Forelimb muscle (tissue), 1 donor: ENCODE measurements at places on chromosomes 2 and 18.

DNA sequence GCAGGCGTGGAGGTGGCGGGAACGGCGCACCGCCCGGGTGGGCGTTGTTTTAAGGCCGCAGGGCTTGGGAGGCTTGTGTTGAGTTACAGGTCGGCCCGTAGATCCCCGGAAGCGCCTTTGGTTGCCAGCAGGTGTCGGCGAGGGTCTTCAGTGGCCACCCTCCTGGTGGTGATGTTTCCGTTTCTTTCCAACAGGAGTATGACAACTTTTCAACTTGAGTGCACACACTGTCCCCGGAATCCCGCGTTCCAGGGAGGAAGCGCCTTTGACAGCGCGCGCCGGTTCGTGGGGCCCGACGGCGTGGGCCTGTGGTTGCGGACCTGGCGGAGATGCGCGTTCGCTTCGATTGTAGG, 1.0 kb upstream of the HDAC4 start:
- DNase-seq: peak; percentile 17

DNA sequence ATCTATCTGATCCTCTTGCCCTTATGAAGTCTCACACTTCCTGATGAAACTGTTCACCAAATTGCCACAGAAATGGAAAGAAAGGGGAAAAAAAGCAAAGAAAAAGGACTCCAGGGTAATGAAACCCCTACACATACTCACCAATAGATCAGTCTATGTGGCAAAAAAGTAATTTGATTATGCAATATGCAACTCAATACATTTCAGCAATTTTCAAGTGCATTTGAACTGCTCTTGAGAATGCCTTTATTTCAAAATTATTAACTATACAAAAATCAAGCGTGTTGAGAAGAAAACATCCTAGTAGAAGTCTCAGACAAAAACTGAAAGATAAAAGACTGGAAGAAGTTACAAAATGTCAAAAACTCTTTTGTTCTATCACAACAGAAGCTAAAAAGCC, 32.2 kb upstream of the PTPN4 start:
- DNase-seq: no peak

DNA sequence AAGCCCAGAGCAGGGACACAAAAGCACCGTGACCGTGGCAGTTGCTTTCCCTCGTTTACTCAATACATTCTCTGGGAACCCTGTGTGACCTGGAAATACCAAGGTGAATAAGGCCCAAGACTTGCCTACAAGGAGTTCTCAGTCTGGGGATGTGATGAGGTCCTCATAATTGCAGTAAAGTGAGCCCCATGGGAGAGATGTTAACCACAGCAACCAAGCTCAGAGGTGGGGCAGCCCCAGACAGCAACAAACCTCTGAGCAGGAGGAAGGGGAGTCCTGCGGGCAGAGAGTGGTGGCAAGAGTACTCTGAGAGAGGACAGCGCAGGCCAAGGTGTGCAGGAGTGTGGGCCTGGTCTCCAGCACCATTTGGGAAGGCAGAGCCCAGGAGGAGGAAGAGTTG, 91.6 kb downstream of the TTC32 start:
- DNase-seq: no peak

DNA sequence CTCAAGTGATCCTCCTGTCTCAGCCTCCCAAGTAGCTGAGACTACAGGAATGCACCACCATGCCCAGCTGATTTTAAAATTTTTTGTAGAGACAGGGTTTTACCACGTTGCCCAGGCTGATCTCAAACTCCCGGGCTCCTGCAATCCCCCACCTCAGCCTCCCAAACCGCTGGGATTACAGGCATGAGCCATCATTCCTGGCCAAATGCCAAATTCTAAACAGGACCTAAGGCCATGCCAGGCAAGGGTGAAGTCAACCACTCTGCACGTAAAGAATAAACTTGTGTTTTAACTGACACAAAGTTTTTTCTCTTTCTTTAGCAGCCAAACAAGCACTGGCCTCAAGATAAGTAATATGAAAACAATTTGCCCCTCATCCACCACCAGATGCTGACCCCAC, 37.4 kb upstream of the SATB2 start:
- DNase-seq: no peak

DNA sequence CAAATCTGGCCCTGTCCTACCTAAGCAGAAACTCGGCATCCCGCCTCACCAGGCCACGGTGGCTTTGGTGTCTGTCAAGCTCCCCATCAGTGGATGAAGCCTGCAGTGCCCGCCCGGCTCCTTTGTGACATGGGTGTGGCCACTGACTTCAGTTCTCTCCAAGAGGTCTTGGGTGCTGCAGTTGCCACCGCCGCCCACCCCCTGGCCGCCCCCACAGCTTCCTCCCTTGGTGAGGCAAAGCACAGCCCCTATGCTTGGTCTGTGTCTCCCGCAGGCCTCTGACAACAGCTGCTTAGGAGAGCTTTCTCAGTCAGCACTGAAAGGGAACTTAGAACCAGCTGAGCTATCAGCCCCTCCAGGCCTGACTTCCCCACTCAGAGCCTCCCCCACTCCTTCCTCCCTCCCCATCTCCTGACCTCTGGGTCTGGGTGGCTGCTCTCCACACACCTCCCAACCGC, 22.9 kb upstream of the GPR55 start:
- DNase-seq: no peak

DNA sequence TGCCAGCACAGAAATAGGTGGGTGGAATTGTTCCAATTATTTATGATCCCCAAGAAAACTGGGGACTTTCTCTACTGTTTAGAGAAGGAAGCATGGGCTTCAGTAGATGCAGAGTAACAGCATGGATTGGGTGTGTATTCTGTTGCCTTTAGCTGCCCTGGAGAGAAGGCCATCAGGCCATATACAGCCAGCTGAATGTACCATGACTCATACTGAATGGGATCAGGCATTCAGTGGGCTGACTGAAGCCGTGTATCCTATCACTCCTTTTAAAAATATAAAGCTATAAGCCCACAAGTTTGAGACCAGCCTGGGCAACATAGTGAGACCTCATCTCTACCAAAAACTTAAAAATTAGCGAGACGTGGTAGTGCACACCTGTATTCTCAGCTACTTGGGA, 16.7 kb upstream of the PLEKHM3 start:
- DNase-seq: no peak

DNA sequence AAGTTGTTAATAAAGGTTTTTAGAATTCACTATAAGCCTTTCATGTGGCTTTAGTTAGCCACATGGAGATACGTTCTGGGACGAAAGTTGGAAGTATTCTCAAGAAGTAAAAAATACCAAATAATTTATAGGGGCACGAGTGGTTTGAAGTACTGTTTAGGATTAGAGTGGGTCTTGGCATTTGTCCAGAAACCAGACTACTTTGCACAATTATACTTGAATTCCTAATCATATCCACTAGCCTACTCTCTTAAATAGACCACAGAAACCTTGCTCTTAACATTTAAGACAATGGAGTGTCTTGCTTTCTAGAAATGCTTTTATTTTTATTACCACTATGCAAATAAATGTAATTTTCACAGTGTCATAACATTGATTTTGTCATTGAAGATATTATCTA, 44.6 kb downstream of the UBE2E3 start:
- no peak for DNase-seq

DNA sequence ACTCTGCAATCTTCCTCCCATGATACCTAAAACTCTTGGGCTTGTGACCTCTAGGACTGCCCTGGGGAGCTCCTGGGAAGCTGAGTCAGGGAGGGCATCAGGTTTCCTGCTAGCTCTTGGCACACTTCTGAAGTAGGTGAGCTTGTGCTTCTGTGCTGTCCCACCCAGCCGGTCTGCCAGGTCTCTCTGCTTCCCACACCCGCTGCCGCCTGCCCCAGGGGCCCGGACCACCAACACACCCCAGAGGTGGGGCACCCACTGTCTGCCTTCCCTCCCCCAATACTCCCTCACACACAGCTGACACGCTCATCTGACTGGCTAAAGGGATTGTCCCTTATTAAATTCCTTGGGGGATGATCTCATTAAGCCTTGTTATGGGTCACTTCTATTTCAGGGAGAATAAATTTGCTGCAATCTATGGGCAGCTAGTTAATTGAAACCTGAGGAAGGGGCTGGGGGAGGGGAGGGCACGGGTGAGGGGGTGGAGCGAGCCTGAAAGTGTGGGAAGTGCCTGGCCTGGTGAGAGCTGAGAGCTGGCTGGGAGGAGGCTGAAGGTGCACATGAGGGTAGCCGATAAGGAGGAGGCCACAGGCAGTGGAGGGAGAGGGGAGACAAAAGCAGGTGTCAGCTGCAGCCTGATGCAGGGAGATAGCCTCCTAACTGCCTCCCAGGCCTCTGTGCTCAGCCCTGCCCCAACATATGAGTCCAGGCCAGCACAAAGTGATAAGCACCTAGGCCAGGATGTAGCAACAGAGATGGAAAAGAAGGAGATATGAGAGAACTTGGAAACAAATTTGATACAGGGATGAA, 48.8 kb downstream of the HAUS1 start:
- no peak for DNase-seq

DNA sequence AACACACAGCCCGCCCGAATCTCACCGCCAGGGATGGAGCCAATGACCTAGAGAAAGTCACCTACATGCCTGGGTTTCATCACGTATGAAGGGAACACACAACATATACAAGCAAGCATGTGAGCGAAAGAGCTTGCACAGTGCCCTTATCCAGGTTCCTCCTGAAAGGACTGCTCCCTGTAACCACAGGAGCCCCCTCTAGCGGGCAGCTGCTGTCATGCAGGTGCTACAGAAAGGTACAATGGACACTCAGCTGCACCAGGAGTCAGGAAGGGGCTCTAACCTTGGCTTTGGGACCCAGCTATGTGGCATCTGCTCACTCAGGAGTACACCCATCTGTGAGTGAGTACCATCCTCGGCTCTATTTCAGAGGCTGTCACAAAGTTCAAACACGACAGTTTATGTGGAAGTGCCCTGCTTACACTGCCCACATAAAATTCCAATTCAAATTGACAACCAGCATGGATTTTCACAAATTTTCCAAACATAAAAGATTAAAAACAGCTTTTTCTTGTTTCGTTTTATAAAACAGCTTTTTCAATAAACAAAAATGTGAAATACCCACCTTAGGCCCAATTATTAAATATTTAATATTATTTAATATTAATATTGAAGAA, 3.5 kb downstream of the NDUFA10 start:
- no peak for DNase-seq

DNA sequence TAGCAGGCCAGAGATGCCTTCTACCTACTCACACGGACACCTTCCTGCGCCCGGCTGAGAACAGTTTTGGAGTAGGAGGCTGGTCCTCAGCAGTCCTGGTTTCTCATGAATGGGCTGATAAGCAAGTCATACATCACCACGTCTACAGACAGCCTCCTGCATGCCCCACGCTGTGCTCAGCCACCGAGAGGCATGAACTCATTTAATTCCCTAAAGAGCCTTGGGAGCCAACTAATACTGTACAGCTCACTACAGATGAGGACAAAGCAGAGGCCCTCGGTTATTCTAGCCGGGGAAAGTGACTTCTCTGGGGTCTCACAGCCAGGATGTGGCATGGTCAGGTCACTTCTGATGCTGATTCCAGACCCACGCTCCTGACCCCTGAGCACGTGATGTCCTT, 105.6 kb downstream of the TSHZ1 start:
- no peak for DNase-seq

- DNase-seq: no peak
Observed at GRCh38 chr2:178804791-178805190, 2.4 kb downstream of the TTN start.

DNA sequence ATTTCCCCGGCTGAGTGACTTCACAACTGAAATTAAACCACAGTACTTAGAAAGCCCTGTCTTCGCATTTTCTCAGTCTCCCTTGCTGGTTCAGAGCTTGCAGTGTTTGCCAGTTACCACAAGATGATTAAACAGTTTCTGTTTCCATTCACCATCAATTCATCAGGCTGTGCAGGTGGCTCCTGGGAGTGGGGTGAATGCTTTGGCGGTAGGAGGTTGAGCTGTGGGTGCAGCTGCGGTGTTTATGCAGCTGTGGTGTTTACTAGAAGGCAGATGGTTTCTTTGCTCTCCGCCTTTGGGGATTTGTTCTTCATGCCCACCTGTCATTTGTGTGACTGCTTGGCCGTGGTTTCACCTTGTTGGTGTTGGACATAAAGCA, 16.1 kb downstream of the ACOXL start:
- no peak for DNase-seq

GRCh38 chr2:178263159-178263860, 69.0 kb downstream of the OSBPL6 start:
- no peak for DNase-seq

GRCh38 chr2:240507778-240508251, 50.0 kb downstream of the ANKMY1 start:
- no peak for DNase-seq

- DNase-seq: no peak
Observed at GRCh38 chr2:134189009-134189720, 64.7 kb upstream of the MGAT5 start.

DNA sequence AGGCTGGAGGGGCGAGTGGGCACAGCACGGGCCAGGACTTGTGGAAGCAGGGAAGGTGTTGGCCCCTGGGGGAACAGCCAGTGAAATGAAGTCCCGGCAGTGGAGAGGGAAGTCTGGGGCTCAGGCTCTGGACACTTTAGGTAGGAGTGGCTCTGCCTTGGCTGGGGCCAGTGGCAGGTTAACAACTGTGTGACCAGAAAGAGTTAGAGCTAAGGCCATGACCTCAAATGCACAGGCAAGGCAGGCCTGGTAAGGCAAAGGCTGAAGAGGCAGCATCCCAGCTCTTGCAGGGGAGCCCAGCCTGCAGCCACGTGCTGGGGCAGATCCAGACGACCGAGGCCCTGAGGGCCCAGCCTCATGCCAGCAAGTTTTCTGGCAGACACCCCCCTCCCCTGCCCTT, 21.5 kb downstream of the PCARE start:
- DNase-seq: no peak

GRCh38 chr2:189208254-189208653, 28.7 kb upstream of the COL5A2 start:
- no peak for DNase-seq

DNA sequence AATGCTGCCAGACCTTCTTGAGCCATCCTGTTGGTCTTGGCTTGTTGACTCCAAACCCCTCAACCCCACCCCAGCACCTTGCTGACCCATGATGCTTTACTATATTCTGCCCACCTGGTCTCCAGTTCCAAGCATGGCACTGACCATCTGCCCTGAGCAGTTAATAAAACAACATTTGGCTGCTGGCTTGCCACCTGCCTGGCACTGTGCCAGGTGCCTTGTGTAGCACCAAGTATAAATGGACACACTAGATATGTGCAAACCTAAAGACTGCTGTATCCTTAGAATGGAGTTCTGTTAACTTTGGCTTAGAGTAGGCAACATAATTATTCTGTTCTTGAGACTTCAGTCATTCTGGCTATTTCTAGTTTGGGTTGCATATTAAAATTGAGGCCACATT, 91.4 kb downstream of the ACSL3 start:
- no peak for DNase-seq
